ENCODE measurements at places on chromosomes 12 and 14.

DNA sequence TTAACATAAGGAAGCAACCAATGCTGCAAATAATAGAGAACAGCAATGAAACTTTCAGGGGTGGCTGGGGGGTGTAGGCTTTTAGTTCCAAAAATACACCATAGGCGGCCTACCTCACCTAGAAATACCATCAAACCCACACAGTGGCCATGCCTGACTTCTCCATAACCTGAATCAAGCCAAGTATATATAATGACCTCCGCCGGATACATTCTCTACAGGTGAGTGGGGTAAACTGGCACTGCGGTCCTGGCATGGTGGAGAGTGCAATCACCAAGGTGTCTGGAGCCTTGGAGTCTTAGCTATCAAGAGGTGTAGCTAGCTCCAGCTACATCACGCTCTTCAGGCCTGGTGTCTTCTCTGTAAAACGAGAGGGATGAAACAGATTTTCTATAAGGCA, 1.2 kb downstream of the ZBTB25 start:
- no peak for DNase-seq

DNA sequence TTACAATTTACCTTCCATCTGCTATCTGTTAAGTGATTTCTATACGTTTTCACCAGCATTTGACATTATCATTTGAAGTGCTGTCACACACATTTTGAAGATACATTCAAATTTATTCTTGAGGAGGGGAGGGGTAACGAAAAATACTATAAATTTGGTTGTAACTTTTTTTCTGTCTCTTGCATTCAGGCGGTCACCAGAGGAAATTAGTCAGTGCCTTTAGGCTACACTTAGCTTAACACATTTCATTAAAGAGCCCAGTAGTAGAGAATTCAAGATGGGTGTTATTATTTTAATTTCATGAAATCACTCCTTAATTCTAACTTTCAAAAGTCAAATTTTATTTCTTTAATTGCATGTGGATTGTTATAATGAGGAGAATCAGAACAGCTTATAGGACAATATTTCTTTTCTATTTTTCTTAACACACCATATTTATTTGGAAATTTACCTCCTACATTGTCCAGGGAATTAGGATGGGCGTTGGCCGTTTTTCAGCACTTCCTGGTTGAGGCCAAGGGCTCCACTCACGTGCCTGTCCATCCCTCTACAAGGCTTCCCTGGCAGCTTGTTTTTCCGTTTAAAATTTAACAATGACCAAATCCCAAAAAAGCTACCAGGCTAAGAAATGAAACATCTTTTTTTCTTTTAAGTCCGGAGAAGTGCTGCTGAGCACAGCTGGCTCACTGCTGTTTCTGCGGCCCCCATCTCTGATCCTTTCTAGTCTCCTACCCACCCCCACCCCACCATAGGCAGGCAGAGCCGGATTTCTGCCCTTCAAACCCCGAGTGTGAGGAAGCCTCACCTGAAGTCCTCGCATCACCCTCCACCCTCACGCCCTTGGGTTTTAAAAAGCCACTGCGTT, 1.1 kb upstream of the FAR2 start:
- no peak for DNase-seq

DNA sequence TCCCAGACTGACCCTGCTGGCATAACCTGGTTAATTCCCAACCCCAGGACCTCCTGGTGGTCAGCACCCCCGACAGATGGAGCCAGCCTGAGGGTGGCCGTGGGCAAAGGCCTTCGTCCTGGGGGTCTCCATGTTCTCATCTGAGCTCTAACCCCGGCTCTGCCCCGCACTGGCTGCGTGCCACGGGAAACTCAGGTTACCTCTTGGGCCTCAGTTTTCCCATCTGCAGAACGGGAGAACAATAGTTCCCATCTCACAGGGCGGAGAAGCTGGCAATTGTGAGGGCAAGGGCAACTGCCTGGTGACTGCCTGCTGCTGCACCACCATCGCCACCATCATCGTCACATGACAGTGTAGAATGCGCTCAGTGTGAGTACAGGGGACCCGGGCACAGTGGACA, 77.9 kb downstream of the RFLNA start:
- no peak for DNase-seq

GRCh38 chr14:39731912-39732311, 299.7 kb upstream of the FBXO33 start:
- DNase-seq = no peak

- no peak for DNase-seq
Measured at GRCh38 chr12:89231686-89232085, 120.6 kb downstream of the DUSP6 start.

- no peak for DNase-seq
Measured at GRCh38 chr12:122082621-122083356, 4.2 kb downstream of the MLXIP start.

DNA sequence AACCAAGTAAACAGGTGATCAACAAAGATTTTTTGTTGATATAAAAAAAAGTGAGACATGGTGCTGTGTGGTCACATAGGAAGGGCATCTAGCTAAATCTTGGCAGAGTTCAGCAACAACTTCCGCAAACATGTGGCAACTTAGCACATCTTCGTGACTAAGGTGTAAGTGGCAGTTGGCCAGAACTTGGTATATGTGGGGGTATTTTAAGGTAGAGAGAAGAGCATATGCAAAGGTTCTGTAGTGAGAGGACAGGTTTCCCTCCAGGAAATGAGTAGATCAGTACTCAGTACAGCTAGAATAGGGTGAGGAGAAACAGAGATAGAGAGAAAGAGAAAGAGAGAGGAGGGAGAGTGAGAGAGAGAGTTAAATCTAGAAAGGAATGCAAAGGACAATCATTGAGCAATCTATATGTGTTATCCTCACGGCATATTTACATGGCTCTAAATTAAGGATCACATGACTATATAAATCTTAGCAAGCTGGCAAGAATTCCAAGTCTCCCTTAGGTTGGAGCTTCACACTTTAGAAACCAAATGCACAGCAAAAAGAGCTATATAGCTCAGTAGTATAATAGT, 227.7 kb upstream of the HMGA2 start:
- DNase-seq = no peak

DNA sequence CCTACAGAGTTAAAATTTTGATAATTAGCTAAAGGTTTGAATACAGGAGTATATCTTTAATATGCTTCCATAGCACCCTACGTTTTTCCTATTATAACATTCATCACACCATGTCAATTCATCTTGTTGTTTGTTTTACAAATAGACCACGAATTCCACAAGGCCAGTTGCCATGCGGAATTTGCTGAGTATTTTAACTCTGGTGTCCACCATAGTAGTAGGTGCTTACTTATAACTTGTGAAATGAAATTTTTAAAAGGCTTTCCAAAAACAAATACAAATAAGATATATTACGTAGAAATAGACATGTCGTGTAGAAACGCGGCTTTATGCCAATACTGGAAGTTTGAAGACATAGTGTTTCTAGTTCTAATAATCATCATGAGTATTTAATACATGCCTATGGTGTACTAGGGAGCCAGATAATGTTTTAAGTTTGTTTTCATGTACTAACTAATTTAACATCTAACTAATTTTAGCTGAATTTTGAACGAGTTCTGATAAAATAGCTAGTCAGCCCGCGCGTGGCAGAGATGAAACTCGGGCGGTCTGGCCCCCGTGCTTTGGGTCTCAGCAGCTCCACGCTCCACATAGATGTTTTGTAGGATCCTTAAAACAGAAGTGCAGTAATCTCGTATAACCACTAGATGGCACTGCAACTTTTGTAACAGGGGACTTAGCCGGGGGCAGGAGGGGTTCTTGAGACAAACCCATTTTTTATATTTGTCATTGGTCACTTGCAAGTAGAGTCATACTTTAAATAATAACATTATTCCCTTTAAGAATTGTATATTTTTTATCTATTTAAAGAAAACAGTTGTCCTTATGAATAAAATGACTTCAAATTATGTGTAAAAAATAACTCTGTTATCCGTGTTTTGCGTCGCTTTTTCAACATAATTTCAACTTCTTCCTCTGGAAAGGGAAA, 10.2 kb downstream of the CD69 start:
- DNase-seq = no peak

DNA sequence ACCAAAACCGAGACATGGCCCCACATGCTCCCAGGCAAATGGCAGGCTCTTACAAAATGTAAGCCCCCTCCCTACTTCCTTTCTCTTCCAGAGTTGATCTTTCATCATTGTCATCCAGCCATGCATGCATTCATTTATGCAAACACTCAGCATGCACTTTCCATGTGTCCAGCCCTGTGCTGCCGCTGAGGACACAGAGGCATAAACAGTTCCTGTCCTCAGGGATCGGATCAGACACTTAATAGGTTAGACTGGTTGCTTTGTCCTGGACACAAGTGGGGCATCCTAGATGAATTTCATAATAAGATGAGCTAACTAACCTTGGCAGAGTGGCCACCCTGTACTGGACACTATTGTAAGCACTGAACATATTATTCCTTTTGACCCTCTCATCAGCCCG, 23.1 kb downstream of the PRIMA1 start:
- no peak for DNase-seq

DNA sequence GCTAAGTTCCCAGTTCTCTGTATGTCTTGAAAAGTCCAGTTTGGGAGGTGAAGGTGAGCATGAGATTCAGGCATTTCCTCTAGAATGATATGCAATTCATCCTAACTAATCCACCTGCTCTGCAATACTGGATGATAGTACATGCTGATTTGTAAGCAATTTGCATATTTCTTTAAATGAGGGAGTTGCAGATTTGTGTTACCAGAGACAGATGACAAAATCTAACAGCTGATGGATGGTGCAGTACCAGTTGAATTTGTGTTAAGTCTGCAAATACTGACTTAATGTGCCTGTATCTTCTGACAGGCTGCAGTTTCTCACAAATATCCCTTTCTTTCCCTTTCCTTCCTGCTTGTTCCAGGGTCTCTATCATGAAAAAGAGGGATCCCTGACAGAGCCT, 76.4 kb upstream of the MBIP start:
- DNase-seq = no peak

- DNase-seq = no peak
Measured at GRCh38 chr14:39266525-39266870, 32.8 kb downstream of the MIA2 start.

- no peak for DNase-seq
Measured at GRCh38 chr14:22668417-22668816, 24.3 kb upstream of the OR6J1 start.

DNA sequence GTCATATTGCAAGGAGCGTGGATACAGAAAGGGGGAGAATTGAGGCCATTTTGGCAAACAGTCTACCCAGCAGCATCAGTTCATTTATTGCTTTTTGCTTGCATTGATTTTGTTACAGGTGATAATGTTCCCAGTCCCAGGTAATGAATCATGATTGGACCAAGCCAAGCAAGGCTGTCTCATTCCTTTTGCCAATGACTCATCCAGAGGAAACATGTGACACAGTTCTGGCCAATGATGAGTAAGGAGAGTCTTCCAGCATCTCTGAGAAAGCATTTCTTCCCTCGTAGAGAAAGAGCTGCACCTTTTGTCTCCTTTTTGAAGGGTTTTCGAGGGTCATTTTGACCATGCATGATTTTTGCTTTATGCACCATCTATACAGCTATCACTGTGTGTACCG, 68.2 kb downstream of the SLC15A4 start:
- DNase-seq = no peak

- no peak for DNase-seq
Measured at GRCh38 chr14:21964180-21964579, 290.6 kb upstream of the OR4E1 start.

- no peak for DNase-seq
Measured at GRCh38 chr12:102728506-102729242, 188.4 kb downstream of the PAH start.

DNA sequence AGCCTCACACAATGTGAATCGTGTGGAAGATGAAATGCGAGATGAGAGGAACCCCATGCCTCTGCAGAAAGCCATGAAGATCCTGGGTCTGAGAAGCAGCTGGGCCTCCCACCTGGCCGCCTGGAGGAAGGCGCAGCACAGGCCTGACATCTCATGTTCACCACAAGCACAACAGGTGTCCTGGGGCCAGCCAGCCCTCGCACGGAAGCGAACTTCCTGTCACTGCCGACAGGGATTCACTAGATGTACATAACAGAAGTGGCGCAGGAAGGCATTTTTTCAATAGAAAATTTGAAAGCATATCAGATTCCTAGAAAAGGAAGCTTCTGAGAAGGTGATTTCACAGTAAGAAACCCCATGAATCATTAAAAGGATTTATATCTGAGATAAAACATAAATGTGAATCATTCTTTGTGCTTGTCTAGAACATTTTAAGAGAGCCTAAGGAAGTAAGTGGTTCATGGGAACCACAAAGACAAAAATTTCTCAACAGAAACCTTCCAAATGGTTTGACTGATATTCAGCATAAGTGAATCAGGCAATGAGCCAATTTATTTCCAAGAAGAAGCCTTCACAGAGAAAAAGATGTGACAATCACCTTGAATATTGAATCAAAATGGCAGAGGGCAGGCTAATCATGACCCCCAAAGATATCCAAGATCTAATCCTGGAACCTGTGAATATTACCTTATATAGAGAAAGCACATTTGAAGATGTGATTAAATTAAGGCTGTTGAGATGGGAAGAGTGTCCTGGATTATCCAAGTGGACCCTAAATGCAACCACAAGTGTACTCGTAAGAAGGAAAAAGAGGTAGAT, 311.9 kb downstream of the DUSP6 start:
- no peak for DNase-seq

GRCh38 chr14:36508418-36509068, 11.5 kb downstream of the NKX2-1 start:
- DNase-seq = no peak

GRCh38 chr14:100306998-100307765, 938 bp upstream of the SLC25A29 start:
- DNase-seq = no peak

- no peak for DNase-seq
Measured at GRCh38 chr14:51865953-51866747, 5.7 kb downstream of the GNG2 start.

DNA sequence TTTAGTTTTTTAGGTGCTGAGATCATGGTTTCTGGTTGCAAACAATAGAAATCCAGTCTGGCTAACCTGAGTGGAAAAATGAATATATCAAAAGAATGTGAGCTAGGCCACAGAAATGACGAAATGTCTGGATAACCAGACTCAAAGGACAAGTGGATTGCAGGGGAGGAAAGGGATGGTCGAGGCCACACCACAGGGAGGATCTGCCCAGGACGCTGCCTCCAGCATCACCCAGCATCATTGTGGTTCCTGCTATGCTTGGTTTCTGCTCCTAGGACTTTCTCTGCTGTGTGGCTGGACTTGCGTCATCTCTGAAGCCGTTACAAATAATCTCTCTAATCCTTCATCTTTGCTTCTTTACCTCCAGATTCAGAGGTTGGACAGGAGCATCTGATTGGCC, 80.4 kb downstream of the TTC8 start:
- peak; percentile 9 for DNase-seq

DNA sequence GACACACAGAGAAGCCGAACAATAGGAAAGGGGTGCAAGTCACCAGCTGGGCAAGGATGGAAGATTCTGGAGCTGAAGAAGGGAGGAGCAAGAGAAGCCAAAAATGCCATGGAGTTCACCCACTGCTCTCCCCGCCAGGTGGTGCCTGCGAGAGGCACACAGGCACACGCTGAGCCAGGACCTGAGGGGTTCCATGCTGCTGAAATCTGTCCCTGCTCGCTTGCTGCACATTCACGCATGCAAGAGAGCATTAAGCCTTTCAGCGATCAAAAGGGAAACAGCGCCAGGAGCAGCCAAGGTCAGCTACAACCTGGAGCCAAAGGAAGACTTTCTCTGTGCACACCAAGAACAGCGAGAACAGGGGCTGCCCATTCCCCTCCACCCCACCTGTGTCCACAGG, 104.1 kb downstream of the ANO2 start:
- DNase-seq = no peak

GRCh38 chr12:25859976-25860375, 98.5 kb upstream of the RASSF8 start:
- no peak for DNase-seq

Measured in kidney epithelial cell (primary cell).